Heart left ventricle (tissue), 16 donors: ENCODE measurements at places on chromosomes 6 and 20. TPM values are rescaled to one million over a fixed set of nuclear protein-coding genes. Genes with fewer than 3 reads are reported as not detected.

The RFX6 gene
- not detected for total RNA-seq

The SPATA25 gene
- total RNA-seq = 2.9 TPM

The SLC22A2 gene
- total RNA-seq = not detected

The CDC25B gene
- 5.4 TPM for total RNA-seq

The ENPP3 gene
- total RNA-seq = 0.72 TPM

The SSTR4 gene
- not detected for total RNA-seq

GRCh38 chr6:163533443-163533842, 118.9 kb downstream of the QKI start:
- DNase-seq = no peak

DNA sequence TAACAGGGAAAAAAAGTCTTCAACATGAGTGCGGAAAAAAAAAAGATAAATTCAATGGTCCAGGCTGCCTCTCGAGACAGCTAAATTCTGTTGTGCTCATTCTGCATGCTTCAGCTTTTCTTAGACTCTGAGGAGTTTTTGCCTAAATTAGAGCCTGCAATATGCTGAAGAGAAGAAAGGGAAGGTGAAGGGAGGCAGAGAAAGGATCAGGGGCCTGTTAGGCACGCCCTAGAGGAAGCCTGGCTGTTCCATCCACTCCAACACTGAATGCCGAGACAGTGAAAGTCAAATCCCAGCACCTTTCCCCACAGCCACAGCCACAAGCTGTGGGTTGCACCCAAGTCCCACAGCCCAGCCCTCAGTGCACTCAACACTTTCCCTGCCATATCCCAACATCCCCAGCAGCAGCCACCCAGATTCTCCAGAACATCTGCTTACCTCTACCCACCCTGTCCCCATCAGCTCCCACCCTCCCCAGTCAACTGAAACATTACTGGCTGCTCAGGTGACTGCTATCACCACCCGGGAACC, 37.3 kb downstream of the PREX1 start:
- DNase-seq = no peak

DNA sequence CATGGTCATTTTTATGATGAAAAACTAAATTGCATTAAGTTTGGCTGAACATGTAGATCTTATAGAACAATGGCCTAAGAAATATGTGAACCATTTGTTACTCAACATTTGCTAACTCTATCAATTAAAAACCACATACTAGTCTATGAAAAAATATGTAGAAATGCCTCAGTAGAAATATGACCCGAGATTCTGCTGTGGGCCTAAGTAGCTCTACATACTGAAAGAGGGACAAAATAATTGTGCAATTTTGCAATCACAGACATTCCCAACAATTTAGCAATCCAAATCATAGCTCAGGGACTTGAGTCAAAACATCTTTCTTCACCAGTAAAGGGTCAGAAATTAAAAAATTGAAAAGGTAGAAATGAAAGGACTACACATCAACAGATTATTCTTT, 619.0 kb downstream of the FRK start:
- DNase-seq = no peak

GRCh38 chr6:126873351-126873750, 245.1 kb upstream of the RSPO3 start:
- DNase-seq = no peak

GRCh38 chr6:50995036-50995435, 176.4 kb downstream of the TFAP2B start:
- no peak for DNase-seq

- no peak for DNase-seq
Observed at GRCh38 chr6:31299947-31300346, 28.1 kb upstream of the HLA-C start.

DNA sequence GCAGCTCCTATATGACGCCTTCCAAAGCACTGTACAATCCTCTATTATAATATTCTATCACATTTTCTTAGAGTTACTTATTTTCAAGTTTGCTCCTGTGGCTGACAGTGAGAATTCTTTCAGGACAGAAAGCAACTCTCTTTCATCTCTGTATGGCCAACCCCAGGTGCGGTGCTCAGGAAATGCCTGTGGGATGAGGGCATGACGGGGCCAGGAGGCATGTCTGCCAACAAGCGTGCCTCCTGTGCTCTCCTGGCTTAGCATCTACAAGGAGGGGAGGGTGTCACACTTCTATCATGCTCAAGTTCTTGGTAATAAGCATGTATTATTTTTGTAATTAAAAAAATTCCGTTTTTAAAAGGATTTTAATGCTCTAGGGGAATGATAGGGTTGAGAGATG, 11.4 kb downstream of the MRPL14 start:
- no peak for DNase-seq
